ENCODE measurements at places on chromosomes 6 and 20.

DNA sequence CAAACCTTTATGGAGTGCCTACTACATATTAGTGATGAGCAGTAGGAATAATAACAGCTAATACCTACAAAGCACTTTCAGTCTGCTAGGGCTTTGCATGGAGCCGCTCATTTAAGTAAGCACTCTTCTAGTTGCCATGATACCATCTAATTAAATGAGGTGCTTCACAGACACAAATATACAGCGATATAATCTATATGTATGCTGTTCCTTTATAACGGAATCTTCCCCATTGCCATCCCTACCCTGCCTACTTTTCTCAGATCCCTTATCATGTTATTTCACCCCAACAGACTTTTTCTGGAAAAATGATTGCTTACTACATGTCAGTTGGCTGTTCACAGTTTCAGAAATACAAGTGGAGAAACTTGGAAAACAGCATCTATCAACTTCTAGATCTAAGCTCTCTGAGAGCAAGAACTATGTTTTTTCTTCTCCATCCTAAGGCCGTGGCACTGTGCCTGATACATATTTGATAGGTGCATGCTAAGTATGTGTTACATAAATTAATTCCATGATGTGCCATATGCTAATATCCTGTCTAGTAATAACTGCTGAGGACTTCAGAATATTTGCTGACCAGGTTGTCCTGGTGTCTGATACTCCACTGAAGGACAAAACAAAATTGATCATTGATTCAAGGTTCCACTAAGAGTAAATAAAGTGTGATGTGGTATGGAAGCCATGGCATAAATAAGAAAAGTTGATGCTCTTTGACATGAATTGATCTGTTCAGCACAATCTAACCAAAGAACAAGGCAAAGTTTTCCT, 124.6 kb downstream of the GMPR start:
- DNase-seq = no peak

DNA sequence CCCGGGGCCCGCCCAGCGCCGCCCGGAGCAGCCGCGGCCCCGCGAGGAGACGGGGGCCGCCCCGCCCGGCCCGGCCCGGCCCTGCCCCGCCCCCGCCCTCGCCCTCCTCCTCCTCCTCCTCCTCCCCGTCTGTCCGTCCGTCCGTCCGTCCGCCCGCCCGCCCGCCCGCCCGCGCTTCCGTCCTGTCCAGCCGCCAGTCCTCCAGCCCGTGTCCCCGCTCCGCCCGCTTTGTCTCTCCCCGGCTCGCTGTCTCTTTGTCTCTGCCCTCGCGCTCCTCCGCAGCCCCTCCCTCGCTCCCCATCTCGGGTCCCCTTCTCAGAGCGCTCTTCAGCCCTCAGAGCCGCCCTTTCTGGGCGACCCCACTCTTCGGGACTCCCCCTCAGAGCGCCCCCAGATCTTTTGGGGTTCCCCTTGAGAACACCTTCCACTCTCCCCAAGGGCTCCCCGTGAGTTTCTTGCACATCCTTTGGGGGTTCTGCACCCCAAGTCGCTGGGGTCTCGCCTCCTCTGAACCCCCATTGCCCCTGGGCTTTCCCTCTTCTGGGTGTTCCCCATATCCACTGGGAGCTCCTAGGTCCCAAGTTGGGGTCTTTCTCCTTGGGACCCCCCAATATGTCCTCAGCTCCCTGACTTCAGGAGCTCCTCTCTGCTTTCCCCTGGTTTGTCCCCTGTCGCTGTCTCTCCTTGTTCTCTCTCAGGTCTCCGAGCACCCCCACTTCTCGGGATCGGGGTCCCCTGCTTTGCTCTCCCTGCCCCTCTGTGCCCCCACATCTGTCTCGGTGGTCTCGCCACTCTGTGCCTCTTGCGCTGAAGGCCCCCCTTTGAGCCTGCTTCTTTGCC, 79.5 kb upstream of the MYL9 start:
- DNase-seq = no peak

DNA sequence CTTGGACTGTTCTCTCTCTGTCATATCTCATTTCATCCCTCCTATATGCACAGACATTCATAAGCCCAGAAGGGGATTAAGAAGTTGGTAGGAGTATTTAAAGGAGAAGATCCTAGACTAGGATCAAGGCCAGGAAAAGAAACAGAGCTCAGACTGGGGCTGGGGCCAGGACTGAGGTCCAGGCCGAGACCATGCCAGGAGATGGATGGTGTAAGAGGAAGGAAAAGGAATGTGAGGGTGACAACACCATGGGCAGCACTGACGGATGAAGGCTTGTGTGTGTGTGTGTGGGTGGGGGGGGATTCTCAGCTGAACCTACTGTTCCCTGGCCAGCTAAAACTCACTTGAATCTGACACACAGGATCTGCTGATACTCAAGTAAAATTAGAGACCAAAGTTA, 182.1 kb downstream of the KIF6 start:
- DNase-seq = peak; percentile 54

- DNase-seq = no peak
Observed at GRCh38 chr6:81023709-81024108, 728.8 kb downstream of the TENT5A start.

GRCh38 chr20:51497542-51498467, 44.7 kb downstream of the NFATC2 start:
- DNase-seq = peak; percentile 49

DNA sequence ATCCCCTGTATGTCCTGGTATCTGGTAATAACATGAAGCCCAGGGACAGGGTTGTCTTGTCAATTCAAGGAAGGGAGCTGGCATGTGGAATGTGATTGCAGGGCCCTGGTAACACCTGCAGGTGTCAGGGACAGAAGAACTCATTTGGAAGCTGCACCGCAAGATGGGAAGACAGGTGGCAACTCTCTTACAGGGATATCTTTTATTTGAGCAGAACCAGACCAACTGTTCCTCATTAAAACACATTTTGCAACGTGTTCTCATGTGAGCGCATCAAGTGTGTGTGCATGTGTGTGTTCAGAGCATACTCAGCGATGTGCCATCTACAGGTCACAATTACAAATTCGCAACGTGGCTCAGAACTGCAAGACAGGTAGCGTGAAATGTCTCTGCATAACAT, 370.9 kb upstream of the SOX4 start:
- DNase-seq = no peak

DNA sequence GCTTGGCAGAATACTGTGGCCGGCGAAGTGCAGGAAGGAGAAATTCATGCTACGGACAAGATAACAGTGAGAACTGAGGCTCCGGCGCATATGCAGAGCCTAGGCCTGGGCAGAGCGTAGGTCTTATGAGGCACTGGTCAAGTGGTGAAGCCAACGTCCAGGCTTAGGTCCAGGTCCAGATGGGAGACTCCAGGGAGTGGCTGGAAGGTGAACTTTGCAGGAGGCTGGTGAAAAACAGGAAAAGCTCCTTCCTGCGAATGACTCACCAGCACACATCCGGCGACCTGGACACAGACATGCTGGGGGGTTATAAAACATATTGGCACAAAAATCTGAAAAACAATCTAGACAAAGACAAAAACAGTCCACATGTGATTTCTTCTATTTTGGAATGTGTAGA, 15.4 kb downstream of the C6orf141 start:
- no peak for DNase-seq

GRCh38 chr6:131948692-131949619, 2.2 kb downstream of the CCN2 start:
- peak; percentile 80 for DNase-seq

DNA sequence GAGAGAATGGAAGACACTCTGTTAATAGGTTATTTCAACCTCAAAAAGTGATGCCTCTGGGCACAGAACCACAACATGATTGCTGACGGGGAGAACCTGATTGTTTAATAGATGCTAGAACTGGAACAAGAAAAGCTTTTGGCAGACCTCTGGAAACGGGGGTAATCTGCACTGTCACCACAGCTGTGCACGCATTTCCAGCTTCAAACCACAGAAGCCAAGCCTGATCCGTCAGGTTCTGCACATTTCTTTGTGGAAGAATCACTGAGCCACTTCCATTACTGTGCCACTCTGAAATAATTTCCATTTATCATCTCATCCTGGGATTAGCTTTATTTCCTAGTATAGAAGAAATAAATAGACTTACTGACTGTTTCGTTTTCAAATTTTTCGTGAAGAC, 309.3 kb downstream of the FARS2 start:
- no peak for DNase-seq

GRCh38 chr6:169804427-169804826, 53.0 kb downstream of the ERMARD start:
- DNase-seq = no peak

DNA sequence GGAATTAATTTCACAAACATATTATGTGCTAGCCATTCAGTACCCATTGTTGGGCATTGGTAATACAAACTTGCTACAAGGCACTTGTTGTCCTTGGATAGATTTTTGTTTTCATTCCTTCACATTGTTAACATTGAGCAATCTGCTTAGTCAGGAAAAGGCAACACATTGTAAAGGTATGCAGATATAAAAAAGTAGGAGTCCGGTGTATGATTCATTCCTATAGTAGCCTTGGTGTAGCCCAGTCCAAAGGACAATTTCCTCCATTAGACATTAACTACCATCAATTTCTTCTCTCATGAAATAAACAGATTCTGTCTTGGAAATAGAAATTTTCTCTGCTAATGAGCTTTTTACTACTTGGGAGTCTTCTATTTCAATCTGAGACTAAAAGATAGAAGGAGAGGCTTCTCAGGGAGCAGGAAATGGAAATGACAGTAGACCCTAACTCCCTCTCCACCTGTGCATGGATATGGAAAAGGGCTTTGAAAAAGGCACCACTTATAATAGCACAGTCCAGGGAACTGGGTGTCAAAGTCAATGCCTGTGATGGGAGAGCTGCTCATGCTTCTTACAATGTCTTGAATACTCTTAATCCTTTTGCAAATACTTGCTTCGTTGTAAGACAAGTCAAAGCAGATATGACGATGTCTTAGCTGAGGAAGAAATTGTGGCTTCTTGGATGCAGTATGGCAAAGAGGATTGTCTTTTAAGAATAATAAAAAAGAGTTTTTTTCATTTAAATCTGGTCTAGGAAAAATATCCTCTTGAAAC, 369.4 kb upstream of the CITED2 start:
- DNase-seq = peak; percentile 96

GRCh38 chr6:93088621-93089501, 330.5 kb downstream of the EPHA7 start:
- no peak for DNase-seq

- DNase-seq = no peak
Observed at GRCh38 chr20:46893877-46894578, 615 bp upstream of the EYA2 start.

GRCh38 chr6:90098001-90098531, 198.6 kb downstream of the BACH2 start:
- peak; percentile 99 for DNase-seq

- peak; percentile 46 for DNase-seq
Observed at GRCh38 chr20:48026981-48027592, 241.8 kb upstream of the SULF2 start.

DNA sequence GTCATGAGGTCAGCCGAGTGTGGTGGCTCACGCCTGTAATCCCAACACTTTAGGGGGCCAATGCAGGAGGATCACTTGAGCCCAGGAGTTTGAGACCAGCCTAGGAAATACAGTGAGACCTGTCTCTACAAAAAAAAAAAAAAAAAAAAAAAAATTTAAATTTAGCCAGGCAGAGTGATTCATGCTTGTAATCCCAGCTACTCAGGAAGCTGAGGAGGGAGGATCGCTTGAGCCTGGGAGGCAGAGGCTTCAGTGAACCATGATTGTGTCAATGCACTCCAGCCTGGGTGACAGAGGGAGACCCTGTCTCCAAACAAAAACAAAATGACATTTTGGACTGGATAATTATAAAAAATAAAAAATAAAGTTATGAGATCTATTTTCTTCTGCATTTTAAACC, 56.2 kb downstream of the ADGRF1 start:
- DNase-seq = peak; percentile 28

- DNase-seq = no peak
Observed at GRCh38 chr6:32982084-32982701, 13.8 kb downstream of the BRD2 start.

- no peak for DNase-seq
Observed at GRCh38 chr20:15302075-15302474, 964.7 kb upstream of the FLRT3 start.

DNA sequence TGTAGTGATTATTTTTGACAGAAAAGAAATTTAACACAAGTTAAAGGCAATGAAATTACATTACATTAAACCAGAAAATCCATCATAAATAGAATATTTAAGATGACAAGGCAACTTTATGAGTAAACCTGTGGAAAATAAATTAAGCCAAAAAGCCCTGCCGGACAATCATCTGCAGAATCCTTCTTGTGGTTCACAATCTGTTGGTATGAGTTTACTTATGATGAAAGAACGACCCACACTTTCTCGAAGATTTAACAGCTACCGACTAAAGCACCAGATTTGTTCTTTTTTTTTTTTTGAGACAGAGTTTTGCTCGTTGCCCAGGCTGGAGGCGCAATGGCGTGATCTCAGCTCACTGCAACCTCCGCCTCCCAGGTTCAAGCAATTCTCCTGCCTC, 21.4 kb downstream of the HDAC2 start:
- no peak for DNase-seq

GRCh38 chr6:36029464-36029863, 1.9 kb downstream of the MAPK14 start:
- peak; percentile 51 for DNase-seq

DNA sequence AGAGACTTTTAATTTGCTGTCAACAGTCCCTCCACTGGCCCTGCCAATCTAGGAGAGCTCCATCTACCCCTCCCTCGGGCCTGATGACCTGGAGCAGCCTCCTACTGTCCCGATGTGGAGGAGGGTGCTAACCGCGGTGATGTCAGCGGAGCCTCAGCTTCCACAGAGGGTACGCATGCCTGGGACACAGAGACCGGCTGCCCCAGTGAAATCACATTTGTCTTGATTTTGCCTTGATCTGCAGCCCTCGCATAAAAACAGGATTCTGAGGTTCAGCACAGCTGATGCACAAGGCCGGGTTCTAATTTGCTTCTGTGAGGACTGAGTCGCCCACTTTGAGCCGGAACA, 77.6 kb downstream of the STK35 start:
- DNase-seq = no peak

DNA sequence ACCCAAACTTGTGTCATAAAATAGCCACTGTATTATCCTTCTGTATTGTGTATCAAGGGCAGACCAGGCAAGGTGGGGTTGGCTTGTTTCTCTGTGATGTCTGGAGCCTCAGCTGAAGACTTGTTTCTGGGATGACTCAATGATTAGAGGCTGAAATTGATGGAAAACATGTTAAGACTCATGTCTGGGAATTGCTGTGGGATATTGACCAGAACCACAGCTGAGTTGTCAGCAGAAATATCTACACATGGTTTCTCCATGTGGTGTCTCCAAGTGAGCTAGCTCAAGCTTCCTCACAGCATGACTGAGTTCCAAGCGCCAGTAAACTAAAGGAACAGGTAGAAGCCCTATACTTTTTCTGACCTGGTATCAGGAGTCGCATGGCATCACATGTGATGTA, 128.5 kb upstream of the SYNDIG1 start:
- DNase-seq = no peak

All from astrocyte (in vitro differentiated cells and primary cell).